ENCODE measurements at places on chromosomes 7 and 10.
A peak's percentile ranks its signal among the peaks of the same experiment; 100 is the strongest.

DNA sequence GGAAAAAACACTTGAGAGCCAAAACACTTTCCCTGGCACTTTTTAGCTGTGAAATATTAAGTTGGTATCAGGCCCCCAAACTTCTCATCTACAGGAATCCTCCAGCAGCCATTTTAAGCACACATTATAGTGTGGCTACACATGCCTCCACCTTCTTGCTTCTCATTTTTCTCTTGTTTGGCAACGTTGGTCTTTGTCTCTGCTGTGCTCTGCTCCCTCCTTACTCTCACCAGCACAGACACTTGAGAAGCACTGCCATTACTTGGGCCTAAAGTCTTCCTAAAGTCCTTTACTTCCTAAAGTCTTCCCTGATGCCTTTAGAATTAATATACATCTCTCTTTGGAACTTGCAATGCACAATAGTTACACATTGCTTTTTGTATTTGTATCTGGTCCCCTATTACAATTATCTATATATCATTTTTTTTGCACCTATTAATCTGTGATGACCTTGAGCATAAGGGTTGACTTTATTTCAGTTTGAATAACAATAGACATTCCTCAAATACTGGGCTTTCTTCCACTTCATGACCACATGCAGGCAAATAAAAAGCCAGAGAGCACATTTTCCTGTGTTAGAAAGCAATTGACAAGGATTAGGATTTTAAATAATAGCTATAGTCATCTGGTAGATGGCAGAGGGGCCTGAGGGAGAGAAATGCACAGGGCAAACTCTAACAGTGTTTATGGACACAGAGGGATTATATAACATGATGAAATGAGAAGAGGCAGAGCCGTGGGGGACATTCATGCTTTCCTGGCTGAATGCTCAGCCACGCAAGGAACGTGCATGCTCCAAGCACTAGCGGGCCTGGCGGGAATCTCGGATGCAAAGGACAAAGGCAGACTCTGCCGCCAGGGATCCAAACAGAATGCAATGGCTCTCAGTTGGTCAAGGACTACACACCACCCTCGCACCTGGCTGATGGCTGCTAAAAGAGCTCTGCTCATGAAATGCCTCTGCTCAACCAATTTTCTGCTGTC lies 99.3 kb downstream of the CDC14C start:
- no peak for DNase-seq

- DNase-seq: no peak
These were observed 73.7 kb upstream of the ODAD2 start for GRCh38 chr10:28072573-28072972.

- no peak for DNase-seq
These were observed 51.3 kb upstream of the STEAP4 start for GRCh38 chr7:88357781-88358525.

DNA sequence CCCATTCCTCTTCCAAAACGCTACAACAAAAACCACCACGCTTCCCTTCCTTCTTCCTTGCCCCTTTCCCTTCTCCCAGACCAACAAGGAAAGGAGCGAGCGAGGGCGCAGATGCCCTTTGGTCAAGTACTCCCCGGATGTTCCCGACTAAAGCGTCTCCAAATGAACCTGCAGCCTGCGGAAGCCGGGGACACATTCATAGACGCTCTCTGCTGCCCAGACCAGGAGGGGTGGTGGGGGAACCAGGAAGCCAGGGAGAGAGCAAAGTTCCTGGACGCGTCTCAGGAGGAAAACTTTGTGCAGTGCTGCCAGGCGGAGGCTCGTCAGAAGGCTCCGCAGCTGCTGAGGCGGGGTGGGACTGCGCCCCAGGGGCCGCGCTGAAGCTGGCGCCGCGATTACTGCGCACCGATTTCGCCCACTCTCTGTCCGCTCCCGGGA lies 754 bp downstream of the SEMA3D start:
- no peak for DNase-seq

DNA sequence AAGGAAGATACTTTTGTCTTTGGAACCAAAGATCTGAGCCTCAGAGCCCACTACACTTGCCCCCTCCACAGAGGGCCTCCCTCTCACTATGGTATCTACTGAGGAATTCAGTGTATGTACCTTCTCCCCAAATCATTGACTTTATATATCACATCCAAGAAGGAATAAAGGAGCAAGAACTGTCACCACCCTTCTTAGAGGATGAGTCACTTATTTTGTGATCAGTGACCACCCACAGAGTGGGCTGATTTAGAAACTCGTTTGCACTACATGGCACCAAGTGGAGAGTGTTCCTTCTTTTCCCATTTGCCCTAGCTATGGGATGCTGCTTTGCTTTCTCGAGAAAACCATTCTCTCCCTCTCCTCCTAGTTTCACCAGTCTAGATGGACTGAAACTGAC lies 5.7 kb downstream of the TMEM243 start:
- DNase-seq: no peak

DNA sequence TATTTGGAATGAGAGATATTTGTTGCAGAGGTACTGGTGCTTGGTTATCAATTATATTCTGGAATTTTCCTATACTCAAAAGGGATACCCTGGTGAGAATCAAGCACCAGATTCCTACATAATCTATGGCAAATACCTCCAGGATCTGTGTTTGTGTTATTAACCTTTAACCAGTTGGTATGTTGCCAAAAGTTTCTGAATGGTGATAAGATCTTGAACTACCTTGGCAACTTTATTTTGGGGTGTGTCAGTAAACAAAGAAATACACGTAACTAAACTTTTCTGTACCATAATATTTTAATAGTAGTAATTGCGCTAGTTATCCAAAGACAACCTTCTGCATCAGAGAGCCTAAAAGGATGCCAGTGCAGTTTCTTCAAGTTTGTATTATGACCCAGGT lies 13.4 kb downstream of the SCIN start:
- no peak for DNase-seq

GRCh38 chr7:149850007-149850594 lies 11.9 kb downstream of the ZNF862 start:
- DNase-seq: no peak

DNA sequence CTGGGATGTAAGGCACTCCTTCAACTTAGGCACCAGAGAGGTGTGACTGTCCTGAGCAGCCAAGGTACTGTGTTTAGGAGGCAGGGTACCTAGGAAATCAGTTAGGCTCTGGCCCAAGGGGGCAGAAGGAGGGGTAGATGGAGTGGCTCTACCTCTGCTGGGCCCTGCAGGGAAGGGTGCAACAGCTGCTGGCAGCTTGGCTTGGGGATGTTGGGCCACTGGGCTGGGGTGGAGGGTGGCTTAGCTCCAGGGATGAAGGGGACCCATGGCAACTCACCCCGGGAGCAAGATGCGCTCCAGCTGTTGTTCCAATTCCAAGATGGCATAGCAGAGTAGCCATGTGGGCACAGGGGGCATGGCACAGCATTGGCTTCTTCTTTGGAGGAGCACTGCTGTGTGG lies 42.1 kb downstream of the NEURL1 start:
- DNase-seq: no peak

DNA sequence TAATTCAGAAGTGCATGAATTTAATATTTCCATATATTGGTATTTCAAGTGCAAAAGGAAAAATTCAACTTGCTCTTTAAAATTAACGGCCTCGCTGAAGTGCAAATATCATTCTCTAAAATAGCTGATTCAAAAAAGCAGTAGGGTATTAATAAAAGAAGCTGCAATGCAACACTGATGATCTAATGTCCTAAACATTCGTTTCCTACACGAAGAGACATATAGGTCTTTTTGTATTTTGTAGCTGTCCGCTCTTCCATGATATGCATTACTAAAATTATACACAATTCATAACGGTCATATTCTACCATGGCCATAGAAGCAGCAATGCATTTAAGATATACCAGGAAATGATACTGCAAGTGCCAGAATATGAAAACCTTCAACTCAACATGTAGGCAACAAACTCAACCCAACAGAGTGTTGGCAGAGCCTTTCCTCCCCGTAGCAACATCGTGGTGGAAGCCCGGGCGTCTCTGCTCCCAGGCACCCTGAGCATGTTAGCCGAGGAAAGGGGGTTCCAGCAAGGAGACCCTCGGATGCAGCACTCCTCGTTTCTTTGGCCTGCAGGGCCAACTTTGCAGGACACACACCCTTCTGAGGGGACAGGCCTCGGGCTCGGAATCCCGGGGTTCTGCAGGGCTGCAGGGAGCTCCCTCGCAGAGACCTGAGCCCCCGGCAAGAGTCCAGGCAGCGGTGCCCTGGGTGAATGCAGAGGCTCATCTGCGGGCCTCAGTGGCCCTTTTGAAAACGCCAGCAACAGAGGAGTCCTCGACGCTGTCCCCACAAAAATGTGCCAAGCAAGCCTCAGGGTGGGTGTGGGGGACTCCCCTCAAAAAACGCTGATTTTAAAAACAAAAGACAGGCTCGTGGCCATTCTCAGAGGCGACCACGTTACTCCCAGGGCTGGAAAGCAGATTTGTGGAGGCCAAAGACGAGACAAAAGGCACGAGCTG lies 1.6 kb downstream of the FAM171A1 start:
- DNase-seq: no peak

GRCh38 chr10:69538461-69538860 lies 34.8 kb downstream of the NEUROG3 start:
- DNase-seq: no peak

DNA sequence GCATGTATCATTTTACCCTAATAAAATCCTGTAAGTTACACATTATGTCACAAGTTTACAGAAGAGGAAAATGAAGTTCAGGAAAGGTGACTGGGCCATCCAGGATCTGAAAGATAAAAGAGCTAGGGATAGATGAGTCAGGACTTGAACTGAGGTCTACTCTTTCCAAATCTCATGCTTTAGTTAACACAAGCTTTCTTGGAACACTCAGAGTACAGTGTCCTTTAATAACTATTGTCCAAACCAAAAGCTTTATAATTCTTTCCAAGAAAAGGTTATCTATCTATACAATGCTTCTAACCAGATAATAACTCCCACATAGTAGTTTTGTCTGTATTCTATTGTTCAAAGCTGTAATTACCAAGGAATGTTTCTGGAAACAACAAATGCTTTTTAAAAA lies 164.6 kb downstream of the LRRN3 start:
- DNase-seq: no peak

GRCh38 chr10:11229893-11230292 lies 212.2 kb downstream of the CELF2 start:
- no peak for DNase-seq

- no peak for DNase-seq
These were observed 10.4 kb downstream of the NXPH1 start for GRCh38 chr7:8443576-8444467.

DNA sequence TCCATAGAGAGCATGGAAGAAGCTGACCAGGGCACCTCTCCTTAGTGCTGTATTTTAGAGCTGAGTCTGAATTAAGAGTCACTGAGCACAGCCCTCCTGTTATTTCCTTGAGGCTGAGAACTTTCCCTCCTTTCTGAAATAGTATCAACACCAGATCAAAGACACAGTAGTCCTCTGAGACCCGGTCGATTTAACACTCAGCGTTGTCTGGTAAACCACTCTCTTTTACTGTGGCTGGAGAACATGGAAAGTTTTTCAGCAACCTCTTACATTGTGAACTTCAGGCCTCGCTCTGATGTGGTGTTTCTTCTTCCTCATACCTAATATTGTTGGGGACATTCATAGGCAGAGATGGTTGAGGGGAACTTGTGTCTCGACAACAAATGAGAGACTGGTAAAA lies 202.0 kb upstream of the MTPN start:
- DNase-seq: no peak

GRCh38 chr10:29630205-29631048 lies 4.3 kb downstream of the SVIL start:
- no peak for DNase-seq

DNA sequence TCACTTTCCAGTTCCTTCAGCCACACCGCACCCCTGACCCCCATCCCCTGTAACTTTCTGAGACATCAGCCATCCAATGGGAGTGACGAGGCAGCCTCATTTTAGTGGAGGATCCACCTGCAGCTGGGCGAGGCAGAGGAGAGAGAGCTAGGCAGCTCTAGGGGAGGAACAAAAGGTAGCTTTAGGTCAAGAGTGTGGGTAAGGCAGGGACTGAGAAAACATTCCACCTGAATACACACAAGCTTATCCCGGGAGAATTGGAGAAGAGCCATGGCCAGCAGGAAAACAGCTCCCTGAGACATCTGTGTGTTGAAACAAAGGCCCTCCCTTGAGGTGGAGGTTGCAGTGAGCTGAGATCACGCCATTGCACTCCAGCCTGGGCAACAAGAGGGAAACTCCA lies 6.7 kb upstream of the KLRG2 start:
- DNase-seq: peak; percentile 94

GRCh38 chr7:134366481-134366880 lies 49.8 kb upstream of the SLC35B4 start:
- no peak for DNase-seq

DNA sequence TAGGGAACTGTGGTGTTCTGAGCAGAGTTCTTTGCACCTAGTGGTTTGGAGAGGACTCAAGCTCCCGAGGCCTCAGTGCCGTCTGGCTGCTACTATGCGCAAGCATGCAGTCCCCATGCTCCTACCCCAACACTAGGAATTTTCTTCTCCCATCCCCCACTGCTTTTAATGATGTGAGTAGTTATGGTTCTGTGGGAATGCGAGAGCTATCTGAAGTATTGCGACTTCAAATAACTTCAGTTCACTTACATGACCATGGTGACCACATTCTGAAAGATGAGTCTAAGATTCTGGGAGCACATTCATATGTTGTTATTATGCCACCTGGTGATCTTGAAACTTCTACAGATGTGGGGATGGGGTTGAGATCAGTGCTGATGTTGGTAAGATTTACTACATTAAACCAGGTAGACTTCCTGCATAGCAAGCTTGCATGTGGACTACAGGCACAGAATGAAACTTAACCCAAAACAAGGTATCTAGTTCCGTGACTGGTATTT lies 24.6 kb downstream of the HTR5A start:
- no peak for DNase-seq

DNA sequence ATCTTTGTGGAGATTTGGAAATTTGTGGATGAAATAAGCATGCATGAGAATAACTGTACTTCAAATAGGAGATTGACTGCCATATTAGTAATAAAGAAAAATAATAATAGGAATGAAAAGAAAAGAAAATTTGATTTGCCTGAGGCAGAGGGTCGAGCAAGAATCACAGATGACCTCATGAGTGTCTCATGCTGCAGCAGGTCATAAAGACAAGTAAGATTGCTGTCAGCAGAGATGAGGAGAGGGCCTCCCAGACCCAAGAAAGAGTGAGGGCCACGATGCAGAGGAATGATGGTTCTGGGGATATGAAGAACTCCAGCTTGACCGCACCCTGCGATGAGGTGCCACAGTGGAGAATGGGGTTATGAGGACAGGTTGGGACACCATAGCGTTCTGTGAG lies 39.2 kb downstream of the TOMM7 start:
- no peak for DNase-seq

DNA sequence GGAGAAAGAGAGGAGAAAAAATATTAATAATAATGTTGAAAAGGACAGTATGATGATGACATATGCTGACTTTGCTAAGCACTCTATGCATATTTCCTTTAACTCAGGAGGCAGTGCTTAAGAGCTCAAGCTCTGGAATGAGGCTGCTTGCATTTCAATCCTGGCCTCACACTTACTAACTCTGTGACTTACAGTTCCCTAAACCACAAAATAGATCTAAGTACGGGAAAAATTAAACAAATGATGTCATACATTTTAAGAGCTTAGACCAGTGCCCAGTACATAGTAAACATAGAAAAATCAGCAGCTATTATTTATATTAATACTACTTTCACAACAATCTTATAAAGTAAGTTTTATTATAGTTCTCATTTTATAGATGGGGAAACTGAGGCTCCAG lies 61.3 kb downstream of the GFRA1 start:
- no peak for DNase-seq

GRCh38 chr10:22034333-22034732 lies 30.8 kb upstream of the DNAJC1 start:
- no peak for DNase-seq

- DNase-seq: no peak
These were observed 436.7 kb downstream of the IPMK start for GRCh38 chr10:57830877-57831560.

GRCh38 chr10:101007099-101007711 lies 7.6 kb downstream of the LZTS2 start:
- no peak for DNase-seq

Data from NCI-H2029 treated with DMSO at 0.1 percent for 48 hours (cell line).